SK-N-MC (cell line): ENCODE measurements at places on chromosomes 2 and 18.

DNA sequence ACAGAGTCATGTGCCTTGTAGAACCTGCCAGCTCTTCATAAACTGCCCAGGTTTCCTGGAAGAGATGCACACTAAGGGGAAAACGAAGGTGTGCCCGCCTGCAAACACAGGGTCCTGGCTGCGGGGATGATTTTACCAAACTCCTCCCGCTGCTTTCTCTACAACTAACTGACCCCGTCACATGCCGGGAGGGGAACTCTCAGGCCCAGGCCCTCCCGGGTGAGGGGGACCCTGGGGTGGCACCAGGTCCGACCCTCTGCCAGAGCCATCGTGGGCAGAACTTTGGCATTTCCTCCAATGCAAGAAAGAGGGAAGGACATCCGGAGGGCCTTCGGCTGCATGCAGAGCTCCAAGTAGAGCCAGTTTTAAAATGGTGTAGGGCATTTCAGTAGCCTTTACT lies 28.6 kb downstream of the CAPN13 start:
- no peak for DNase-seq

GRCh38 chr18:37471637-37472036 lies 94.0 kb downstream of the CELF4 start:
- DNase-seq: no peak

DNA sequence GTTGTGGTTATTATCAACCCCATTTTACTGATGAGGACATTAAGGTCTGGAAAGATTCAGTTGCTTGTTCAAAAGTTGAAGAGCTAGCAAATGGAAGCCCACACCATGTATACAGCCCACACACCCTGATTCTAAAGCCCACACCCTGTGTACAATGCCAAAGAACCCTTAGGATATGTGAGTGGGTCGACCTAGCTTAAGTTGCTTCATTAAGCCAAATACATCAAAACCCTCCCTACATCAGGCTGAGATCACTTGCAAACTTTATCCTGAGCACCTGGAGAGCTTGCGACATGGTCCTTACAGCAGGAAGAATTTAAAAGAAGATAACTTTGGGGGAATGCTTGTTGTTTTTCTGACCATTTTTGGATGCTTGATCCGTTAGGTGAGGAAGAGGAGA lies 435 bp upstream of the ARHGAP25 start:
- no peak for DNase-seq

- no peak for DNase-seq
These were observed 110.0 kb downstream of the LNPK start for GRCh38 chr2:175892046-175892445.

GRCh38 chr2:78465707-78466106 lies 559.8 kb upstream of the REG3G start:
- no peak for DNase-seq

DNA sequence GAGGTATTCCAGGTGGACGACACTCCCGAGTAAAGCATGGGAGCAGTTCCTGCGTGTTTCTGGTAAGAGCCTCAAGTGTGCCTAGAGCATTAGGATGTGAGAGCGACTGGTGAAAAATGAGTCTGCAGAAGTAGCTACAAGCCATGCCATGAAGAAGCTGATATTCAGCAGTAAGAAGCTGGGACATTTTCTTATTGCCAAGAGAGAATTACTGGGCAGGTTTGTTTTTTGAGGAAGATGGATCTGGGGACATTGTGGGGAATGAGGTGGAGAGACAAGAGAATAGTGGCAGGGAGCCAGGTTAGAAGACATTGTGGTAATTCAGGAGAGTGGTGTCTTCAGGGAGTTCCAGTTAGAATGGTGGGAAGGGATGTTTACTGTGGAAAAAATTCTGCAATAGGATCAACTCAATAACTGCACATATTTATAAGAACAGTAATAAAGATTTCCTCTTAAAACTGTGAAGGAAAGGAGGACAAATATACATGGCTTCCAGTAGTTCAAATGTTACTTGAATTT lies 38.2 kb downstream of the CRIM1 start:
- DNase-seq: no peak

DNA sequence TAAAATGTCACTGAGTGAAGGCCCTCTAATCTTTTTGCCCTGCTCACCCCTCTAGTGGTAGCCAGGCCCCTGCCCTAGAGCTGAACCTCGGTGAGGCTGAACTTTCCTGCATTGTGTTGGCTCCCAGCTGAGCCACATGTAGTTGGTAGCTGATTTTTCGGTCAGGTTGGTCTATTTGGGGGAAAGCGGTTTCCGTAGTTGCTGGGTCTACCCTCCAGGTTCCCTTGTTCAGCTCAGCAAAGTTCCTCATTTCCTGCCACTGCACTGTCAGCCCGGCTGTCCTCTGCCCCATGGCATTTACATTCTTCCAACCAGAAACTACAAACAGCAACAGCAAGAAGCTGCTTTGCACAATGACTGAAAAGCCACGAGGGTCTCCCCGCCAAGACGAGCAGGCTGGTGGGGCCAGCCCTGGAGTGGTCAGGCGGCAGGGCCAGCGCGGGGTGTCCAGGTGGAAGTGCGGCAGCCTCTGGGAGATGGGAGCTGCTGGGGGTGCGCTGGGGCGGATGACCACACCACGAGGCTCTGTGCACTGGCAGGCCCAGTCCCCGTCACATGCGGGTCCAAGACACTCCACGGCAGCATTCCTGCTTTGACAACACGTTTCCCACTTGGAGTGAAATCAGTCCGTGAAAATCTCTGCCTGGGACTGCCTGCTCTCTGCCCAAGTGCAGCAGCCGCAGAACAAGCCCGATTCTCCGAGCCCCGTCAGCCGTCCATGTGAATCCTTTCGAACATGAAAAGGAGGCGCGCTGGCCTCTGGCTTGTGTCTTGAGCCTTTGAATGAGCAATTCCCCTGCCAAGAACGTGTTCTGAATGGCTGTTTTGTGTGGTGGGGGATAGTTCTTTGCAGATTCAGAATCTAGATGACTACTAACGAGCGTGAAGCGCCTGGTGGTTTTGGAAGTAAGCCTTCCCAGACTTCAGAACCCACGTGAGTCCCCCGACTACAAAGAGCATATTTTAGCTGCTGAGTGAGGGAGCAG lies 159.4 kb downstream of the ASB1 start:
- no peak for DNase-seq

GRCh38 chr2:101874069-101874468 lies 117.7 kb upstream of the IL1R2 start:
- no peak for DNase-seq

- no peak for DNase-seq
These were observed 383.3 kb downstream of the MTX2 start for GRCh38 chr2:176652300-176653182.

- DNase-seq: no peak
These were observed 372.8 kb downstream of the CLIP4 start for GRCh38 chr2:29487967-29488555.

- DNase-seq: no peak
These were observed 166.9 kb upstream of the KLF7 start for GRCh38 chr2:207332480-207333212.

GRCh38 chr2:70532244-70532935 lies 21.2 kb downstream of the TGFA start:
- DNase-seq: no peak

DNA sequence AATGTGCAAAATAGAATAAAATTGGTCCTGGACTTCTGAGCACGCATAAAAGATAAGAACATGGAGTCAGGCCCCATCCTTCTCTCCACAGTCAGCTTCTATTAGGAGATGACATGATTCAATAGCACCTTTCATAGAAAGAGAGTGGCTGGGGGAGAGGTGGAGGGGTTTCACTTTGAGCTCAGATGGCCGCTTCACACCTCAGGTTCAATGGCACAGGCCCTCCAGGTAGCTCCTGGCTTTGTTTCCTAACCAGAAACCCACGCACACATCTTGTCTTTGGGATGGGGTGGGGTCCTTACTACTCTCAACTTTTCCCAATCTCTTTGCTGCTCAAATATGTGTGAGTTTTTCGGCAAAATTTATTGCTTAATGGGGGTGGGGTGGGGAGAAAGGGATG lies 332.3 kb downstream of the CLIP4 start:
- no peak for DNase-seq

GRCh38 chr2:160334028-160334741 lies 134.1 kb upstream of the ITGB6 start:
- no peak for DNase-seq

GRCh38 chr2:217857624-217858506 lies 144.9 kb downstream of the TNS1 start:
- no peak for DNase-seq

- DNase-seq: no peak
These were observed 24.0 kb upstream of the ALPI start for GRCh38 chr2:232431705-232432590.

- DNase-seq: no peak
These were observed 1110.3 kb upstream of the KLHL29 start for GRCh38 chr2:22274661-22275060.

- no peak for DNase-seq
These were observed 6.8 kb upstream of the PCARE start for GRCh38 chr2:29080886-29081743.

DNA sequence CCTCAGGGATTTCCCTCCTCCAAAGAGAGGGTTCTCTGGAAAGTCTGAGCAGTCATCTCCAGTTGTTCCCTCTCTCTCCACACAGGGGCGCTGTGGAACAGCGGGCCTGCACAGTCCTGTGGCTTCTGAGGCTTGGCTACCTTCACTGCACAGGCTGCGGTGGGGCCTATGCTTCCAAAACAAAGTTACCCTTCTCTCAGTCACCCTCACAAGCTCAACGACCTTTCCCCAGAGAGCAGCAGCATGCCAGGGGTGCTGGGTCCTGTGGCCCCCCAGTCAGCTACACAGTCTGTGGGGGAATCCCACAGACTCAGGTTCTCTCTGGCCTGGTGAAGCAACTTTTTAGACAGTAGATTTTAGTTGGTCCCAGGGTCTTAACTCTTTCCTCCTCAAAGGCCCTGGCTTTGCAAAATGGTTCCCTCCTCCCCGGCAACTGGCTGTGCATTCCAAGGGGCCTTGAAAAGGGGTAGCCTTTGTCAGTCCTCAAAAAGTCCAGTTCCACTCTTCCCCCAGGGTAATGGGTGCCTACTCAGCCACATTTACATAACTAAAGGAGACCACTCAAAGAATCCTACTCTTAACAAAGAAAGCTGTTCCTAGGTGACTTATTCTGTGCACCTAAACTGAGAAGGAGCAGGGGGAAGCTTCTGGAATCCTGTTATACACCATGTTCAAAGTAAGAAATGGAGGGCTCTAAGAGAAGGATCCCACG lies 14.9 kb downstream of the B3GNT7 start:
- no peak for DNase-seq
